ENCODE measurements at places on chromosomes 3 and 15.

- DNase-seq: no peak
Measured at GRCh38 chr15:68582864-68583263, 4.1 kb downstream of the CORO2B start.

DNA sequence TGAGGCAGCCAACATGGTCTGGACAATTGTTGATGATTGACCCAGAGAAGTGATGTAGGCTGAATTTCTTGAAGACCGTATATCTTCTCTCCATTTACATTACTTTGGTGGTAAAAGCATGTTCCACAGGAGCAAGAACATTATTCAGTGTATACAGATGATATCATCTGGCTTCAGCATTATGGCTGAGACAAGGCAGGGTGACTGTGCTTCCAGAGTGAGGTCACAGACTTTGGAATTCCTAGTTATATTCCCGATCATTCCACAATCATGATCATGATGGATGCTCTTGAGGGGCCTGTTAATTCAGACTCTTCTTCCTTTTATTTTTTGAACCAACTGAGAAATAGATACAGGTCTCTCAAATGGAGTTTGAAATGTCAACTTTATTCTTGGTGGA, 19.0 kb downstream of the PLS1 start:
- DNase-seq: no peak

DNA sequence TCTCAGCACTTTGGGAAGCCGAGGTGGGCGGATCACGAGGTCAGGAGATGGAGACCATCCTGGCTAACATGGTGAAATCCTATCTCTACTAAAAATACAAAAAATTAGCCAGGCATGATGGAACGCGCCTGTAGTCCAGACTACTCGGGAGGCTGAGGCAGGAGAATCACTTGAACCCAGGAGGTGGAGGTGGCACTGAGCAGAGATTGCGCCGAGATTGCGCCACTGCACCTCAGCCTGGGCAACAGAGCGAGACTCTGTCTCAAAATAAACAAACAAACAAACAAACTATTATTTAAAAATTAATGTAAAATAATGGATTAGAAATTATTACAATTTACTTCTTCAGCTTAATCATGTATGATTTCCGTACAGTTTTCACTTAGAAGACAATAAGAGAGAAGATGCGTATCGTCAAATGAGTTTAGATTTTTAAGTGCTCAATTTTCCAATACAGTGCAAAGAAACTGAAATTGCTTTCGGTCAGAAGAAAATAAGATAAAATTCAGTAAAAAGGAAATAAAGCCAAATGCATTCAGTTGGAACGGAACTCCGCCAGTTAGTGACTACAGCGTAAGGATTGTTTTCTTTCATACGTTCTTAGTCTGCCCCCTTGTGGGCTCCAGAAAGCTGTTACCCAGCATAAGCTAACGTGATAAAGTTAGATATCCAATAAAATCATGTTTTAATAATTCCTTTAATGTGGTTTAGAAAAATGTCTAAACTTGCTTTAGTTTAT, 24.8 kb downstream of the AADAC start:
- DNase-seq: no peak

DNA sequence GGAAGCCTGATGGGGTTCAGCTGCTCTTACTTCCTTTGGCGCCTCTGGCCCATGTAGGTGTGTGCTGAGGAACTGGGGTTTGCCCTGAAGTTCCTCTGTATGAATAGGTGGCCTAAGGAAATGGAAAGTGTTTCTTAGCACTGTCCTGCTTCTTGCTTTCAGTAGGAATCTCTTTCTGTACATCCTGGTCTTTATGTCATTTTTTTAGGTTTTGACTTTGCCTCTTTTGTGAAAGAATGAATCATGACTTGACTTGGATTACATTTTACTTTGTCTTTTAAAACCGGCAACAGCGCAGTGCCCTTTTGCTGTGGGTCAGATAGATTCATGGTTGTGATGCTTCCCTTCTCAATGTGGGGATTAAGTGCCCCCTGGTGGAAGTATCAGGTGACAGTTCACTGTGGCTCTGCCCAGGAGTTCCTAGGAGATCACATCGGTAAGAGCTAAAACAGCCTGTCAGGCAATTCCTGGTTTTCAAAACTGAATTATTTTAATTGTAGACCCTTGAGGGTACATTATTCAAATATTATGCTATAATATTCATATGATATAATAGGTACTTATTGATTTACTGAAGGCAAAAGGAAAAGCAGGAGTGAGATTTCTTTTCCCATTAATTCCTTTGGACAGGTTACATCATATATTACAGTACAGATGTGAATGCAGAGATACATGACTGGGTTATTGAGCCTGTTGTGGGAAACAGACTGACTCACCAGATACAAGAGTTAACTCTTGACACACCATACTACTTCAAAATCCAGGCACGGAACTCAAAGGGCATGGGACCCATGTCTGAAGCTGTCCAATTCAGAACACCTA, 95.4 kb downstream of the HCN4 start:
- no peak for DNase-seq

DNA sequence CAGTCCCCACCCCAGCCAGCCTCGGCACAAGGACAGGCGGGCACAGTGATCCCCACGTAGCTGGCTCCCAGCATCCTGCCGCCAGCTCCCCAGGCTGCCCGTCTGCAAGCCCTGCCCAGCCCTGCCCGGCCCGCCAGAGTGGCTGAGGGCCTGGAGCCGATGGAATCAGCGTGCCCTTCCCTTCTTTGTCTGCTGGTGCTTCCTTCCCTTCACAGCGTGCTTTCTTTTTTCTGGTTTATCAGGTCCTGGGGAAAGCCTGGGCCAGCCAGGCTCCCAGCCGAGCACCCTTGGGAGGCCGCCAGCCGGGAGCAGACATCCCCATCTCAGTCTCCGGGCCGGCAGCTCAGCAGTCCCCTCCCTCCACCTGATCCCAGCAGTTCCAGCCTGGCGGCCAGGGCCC, 54.7 kb upstream of the SMAD6 start:
- no peak for DNase-seq

DNA sequence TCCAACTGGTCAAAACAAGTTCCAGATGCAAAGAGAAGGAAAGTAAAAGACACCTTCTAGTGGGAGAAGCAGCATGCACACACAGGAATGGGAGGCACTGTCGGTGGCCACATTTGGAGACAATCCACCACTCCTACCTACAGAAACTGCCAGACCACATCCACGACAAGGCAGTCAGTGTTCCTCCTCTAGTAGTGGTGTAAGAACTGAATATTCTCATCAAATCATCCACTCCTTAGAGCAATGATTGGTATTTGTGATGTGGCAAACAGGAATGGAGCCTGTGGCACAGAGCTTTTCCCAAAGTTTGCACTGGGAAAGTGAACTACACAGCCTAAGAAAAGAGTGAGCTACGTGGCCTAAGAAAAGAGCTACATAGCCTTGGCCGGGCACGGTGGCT, 5.1 kb upstream of the SPINT1 start:
- no peak for DNase-seq

DNA sequence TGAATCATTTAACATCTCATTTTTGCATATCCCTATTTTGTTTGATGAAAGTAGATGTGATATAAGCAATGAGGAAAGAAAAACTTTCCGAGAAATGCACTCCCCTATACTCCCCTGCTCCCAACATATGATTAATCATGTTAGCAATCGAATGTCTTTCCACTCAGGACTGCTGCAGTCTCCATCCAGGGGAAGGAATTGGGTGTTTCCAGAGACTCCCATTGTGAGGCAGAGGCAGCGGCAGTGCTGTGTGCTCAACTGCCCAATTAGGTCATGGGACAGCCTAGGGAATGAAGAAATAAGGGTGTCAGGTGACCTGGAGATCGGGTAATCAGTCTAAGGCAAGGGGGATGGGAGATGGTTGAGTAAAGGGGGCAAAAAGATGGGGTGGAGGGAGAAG, 268.6 kb upstream of the MEIS2 start:
- DNase-seq: no peak
